ENCODE measurements at places on chromosomes 7 and 10.

DNA sequence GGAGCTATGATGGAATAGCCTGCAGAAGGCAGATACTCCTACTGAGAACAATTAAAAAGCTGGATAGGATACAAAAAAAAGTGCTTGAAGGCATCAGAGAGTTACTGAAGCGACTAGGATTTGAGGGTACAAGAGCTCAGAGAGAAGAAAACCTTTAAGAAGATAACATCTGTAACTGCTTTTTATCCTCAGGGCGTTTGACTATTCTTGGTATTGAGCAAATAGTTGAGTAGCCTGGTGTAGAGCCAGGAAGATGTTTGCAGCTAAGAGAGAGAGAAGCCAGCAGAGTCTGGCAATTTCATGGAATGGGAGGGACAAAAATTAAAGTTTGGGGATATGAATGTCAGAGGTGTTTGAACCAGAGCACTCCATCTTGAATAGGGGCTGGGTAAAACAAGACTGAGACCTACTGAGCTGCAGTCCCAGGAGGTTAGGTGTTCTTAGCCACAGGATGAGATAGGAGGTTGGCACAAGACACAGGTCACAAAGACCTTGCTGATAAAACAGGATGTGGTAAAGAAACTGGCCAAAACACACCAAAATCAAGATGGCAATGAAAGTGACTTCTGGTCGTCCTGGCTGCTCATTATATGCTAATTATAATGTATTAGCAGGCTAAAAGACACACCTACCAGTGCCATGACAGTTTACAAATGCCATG lies 428.8 kb downstream of the SH2D4B start:
- no peak for DNase-seq

DNA sequence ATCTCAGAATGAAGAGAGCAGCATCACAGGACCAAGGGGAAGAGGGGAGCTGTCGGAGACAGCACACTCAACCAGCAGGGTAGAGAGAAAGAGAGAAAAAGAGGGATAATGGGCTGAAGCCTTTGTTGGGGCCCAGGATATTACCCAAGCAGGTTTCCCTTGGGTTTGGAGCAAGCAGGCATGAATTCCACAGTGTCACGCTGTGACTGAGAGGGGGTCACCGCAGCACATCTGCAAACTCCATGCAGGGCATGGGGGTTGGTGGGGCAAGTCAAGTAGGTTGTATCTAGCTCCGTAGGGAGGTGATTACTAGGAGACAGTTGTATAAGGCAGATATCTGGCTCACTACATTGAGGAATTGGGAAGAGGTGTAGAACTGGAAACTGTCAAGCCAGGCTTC lies 42.2 kb upstream of the SEMA3E start:
- no peak for DNase-seq

GRCh38 chr7:73811760-73812168 lies 19.0 kb upstream of the CLDN4 start:
- peak; percentile 6 for DNase-seq

DNA sequence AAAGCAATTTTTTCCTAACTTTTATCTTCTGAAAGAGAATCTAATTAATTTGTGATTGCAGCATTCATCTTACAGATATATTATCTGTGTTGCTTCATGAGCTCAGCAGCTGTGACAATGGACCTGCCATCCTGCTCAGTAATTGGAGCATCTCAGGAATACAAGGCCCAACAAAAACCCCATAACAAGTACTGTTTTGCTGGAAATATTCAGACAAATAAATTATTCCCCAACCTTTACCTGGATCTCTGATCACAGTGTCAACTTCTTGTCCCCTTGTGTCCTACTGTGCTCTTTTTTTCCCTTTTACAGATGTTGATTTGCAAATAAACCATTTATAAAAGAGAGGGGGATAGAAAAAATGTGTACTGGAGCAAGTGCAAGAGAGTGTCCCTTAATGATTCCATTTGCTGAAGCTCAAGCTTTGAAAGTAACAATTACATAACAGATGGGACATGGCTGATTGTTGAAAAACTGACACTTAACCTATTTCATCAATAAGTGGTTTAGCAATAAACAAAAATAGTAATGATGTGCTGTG lies 1063.4 kb upstream of the GHITM start:
- DNase-seq, result no peak

DNA sequence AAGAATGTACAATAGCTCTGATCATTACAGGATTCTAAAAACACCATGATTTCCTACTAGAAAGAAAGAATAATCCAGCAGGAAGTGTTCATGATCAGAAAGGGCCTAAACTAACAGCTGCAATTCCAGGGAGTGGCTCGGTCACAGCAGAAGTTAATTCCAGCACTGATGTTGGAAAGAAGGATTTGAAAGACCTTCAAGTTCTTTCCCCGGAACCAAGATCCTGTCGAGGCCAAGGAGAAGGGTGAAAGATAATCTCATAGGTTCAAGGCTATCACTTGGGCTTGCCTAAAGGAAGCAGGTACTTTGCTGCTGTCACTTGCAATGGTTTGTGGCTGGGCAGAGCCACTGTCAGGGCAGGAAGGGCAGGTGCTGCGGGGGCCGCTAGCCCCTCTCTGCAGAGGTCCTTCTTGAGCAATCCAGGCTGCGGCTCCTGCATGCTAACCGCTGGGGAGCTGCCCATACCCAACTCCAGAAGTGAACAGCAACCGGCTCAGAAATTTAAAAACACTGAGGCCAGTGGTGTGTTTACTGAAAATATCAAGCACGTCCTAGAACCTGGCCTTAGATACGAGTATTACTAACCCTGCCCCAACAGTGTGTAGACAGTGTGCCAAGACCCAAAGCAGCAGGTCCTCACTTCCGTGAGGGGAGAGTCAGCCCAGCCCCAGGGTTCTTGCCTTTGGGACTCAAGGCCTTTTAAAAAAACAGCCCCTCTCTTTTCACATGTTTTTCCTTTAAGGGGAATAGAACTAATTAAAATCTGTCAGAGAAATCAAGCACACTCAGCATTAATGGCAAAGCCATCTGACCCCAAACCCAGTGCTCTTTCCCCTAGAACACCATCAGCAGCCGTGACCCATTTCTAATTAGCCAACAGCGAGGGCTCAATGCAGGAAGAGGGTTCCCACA lies 76.8 kb downstream of the VIPR2 start:
- no peak for DNase-seq

All from non-pigmented ciliary epithelial cell (primary cell).